ENCODE measurements at places on chromosomes 3 and 15.

DNA sequence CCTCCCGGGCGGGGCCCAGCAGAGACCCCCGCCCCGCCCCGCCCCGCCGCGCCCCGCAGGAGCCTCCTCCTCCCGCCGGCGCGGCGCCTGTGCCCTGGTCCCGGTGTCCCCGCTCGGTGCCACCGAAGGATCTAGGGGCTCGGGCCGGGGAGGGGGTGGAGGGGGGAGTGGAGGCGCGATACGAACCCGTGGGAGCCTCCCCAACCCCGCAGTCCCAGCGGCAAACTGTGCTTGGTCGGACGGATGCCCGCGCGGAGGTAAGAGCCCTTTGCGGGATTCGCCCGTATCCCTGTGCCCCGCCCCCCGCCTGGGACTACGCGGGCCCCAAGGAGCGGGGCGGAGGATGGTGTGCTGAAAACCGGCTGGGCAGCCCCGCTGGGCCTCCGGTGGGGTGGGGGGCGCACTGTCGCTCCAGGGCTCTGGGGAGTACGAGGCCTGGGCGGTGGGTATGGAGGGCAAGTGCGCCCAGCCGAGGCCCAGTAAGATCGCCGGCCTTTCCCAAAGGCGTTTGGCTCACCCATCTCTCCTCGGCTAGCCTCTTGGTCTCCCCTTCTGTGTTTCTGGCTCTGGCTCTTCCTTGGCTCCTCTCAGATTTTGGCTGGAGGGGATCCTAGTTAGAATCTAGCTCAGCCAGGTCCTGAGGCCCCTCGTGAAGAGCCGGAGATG, 65.6 kb upstream of the POLG start:
- no peak for DNase-seq

DNA sequence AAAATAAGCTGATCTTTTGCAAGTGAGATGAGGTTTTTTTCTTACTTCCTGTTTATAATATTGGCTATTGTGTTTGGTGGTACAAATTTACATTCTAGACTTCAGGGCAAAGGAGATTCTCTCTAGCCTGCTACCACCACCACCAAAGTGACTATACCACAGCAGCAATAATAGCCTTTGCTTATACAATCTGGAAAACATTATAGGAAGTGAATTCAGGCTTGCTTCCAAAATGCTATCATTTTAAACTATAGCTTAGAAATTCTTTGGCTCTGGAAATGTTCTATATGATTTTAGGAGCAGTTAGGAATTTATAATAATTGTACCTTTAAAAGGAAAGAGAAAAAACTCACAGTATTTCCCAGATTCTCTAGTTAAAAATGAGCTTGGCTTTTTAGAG, 94.4 kb downstream of the TFG start:
- DNase-seq, result no peak

DNA sequence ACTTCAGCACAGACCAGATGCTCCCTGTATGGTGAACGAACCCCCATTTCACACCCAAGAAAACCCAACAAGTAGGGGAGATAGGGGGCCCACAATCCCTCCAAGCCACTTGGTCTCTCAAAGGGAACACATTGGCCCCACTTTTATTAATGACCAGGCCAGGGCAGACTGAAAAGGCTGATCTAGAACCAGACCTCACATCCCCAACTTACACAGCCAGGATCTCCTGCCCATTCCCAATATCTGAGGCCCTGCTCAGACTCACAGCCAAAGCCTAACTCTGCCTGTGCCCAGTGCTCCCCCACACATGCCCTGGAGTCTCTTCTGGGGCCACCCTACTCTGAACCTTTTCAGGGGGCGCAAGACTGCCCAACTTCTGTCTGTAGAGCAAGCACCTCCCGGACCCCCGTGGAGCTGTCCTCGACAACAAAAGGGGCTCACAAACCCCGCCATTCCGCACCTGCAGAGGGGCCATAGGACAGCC, 1.8 kb downstream of the PLXNB1 start:
- no peak for DNase-seq

GRCh38 chr3:72379500-72380187, 468.6 kb downstream of the SHQ1 start:
- DNase-seq, result no peak

DNA sequence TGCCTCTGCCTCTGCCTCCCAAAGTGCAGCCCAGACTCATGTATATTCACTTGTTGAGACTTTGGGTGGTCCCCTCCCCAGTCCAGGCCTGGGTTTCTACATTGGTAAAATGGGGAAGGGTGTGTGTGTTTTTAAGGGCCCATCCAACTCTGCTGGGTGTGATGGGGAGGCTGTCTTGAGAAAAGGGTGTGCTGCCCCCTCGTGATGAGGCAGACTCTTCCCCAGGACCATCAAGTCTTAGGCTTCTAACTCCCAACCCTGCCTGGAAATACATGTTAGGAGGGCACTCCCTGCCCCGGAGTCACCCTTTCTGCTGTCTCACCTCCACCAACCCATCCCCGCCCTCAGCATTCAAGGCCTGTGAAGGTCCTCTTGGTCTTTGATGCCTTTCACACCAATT, 4.4 kb upstream of the PTPN23 start:
- DNase-seq, result no peak

- DNase-seq, result no peak
Measured at GRCh38 chr15:100075229-100075628, 266.5 kb downstream of the ADAMTS17 start.

Measured in cortex of kidney (tissue), 1 donor.